CD4-positive, alpha-beta T cell treated with Interleukin-21 for 1 hour (primary cell): ENCODE measurements at places on chromosomes 2 and 18.

DNA sequence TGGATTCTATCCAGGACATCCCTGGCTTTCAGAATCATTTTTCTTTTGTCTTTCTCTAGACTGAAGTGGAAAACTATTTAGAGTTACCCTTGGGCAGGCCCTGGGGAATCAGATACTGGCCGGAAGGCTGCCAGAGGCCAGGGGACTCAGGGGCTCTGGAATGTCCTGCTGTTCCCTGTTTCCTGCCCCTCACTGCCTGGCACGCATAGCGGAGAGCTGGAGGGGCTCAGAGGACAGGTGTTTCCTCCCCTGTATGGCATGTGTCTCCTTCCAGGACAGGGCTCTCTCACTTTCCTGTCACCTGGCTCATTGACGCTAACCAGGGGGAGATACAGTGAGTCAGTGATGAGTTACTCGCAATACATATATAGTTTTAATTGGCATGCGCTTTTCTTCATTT lies 38.8 kb downstream of the DYSF start:
- no peak for DNase-seq

DNA sequence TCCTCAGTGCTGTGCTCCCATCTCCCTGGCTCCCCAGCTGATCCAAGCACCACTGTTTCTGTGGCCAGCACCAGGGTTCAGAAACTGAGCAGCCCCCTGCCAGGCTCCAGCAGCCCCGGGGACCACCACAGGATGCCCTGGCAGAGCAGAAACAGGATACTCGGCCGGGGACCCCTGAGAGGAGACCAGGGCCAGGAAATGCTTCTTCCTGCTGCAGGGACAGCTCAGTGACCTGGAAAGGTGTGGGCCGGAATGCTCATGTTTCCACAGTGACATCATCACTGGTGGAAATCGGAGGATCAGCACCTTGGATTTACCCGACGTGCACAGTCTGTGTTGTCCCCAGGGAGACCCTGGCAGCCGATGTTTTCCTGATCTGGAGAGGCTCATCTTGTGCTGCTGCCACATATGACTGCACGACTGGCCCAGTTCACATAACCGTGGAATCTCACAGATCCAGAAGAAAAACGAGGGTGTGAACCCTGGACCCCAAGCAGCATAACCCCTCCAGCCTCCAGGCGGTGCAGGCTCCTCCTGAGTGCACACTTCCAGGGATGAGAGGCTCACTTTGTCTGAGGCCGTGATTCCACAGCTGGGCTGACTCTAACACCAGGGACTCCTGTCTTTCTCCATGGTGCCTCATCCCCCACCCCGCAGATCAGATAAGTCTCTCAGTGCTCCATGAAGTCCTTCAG lies 58.0 kb downstream of the DDX1 start:
- no peak for DNase-seq

DNA sequence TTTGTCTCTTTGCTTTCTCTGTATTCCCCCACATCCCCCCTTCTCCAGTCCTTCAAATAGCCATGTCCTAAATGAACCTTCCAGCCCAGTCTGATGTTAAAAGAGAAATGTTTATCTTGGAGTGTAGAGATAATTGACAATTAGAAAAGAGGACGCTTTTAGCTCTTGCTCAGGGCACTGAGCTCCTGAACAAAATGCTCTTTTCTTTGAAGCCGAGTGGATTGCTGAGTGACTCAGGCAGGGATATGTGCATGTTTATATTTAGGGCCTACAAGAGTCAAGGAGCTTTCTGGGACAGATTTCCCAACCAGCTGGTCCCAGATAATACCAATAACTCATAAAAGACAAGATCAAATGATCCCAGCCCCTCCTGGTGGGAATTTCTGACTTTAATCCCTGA lies 88.0 kb upstream of the SETBP1 start:
- DNase-seq, result no peak

GRCh38 chr2:42800461-42800962 lies 8.1 kb upstream of the HAAO start:
- DNase-seq, result no peak

DNA sequence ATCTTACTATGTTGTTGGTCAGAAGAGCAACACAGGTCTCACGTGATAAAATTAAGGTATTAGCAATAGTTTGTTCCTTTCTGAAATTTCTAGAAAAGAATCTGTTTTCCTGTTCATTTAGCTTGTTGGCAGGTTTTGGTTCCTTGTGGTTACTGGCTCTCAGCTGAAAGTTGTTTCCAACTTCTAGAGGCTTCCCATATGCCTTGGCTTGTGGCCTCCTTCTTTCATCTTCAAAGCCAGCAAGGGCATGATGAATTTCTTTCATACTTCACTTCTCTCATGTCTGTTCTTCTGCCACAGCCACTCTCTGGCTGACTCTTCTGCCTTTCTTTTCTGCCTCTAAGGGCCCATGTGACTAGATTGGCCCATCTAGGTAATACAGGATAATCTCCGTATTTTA lies 193.7 kb downstream of the TRIB2 start:
- no peak for DNase-seq
